ENCODE measurements at places on chromosomes 3 and 15.

- no peak for DNase-seq
Measured at GRCh38 chr3:136950623-136951022, 7.2 kb upstream of the IL20RB start.

DNA sequence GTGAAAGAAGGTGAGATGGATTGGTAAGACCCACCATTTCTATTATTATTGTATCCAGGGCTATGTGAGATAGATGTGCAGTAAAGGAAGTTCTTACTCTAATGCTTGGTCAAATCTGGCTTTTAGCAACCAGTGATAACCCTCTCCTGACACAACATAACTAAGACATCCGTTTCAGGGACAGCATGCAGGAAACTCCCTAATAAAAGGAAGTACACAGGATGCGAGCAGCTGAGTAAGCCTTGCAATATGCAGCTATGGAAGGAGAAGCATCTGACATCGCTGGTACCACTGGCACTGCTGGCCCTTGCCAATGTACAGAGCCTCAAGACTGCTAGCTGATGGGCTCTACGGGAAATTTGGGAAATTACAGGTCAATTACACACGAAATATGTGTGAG lies 662.3 kb downstream of the NR2F2 start:
- DNase-seq = no peak

- no peak for DNase-seq
Measured at GRCh38 chr15:57890351-57890750, 175.2 kb downstream of the ALDH1A2 start.

DNA sequence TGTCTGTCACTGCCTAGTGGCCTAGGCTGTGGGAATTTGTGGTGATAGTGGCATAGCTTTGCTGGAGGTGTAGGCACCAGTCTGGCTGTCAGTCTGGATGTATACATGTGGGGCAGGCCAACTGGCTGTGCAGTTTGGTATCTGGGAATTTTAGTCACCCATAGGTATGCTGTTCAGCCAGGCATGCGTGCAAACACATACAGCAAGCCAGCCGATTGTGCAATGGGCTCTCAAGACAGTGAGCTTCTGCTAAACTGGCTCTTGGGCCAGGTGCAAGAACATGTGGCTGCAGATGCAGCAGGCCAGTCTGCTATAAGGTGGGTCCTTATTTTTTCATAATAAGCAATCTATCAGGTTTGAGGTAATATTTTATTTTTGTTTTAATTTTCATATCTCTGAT lies 87.1 kb upstream of the PLSCR5 start:
- DNase-seq = no peak

- DNase-seq = no peak
Measured at GRCh38 chr15:55372701-55373440, 35.3 kb downstream of the CCPG1 start.
